ENCODE measurements at places on chromosomes 7 and 10.

GRCh38 chr10:52774600-52775106, 2.1 kb upstream of the MBL2 start:
- DNase-seq, result no peak

DNA sequence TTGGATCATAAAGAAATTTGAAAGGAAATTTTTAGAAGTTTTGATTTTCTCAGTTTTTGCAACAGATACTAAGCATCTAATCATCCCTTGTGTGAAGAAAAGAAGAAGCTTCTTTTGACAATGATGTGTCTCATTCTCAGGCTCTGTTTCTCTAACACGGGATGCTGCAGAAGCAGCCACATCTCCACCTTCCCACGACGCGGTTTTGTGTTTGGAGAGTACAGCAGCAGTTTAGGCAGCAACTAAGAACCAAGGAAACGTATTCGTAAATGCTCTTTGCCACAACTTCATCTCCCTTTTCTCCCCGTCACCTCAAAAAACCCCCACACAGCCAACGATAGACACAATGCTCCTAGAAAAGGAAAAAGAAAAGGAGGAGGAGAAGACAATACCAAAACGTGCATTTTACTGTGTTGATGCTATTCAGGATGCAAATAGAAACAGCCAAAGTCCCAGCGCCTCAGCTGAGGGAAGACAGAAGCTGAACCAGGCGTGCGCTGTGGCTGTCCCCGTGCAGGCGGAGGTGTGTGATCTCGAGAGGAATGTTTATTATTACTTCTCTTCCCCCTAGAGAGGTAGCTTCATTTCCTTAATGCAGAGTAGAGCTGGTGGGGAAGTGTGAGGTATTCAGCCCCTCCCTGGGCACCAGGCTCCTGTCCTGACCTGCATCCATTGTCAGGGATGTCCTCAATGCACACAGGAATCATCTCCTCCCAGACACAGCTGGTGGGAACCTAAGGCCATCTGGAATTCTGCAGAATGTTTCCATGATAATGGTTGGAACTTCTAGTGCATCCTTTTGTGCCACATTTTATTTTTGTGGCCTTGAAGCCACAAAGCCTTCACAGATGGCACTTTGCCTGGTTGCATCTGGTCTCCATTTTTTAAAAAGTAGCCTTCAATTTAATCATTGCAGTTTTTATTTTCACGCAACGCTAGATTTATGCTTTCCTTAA, 174.6 kb upstream of the KLF6 start:
- DNase-seq, result no peak

- DNase-seq, result no peak
Measured at GRCh38 chr7:50174948-50175347, 81.9 kb upstream of the ZPBP start.

DNA sequence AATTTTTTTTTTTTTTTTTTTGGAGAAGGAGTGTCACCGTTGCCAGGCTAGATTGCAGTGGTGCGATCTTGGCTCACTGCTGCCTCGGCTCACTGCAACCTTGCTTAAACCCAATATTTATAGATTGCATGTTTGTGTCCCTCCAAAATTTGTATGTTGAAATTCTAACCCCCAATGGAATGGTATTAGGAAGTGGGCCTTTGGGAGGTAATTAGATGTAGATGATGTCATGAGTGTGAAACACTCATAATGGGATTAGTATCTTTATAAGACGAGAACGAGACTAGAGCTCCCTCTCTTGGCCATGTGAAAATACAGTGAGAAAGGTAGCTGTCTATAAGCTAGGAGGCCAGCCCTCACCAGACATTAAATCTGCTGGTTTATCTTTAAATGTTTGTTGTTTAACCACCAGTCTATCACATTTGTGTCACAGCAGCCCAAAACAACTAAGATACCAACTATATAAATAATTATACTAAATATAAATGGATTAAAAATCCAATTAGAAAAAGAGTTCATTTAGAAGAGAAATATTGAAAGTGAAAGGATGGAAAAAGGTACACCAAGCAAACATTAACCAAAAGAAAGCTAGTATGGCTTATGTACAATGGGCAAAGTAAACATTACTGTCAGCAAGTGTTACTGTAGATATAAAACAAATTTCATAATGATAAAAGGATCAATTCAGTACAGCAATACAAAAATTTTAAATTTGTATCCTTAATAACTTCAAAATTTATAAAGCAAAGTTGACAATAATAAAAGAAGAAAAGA, 9.3 kb downstream of the TCAF1 start:
- no peak for DNase-seq

DNA sequence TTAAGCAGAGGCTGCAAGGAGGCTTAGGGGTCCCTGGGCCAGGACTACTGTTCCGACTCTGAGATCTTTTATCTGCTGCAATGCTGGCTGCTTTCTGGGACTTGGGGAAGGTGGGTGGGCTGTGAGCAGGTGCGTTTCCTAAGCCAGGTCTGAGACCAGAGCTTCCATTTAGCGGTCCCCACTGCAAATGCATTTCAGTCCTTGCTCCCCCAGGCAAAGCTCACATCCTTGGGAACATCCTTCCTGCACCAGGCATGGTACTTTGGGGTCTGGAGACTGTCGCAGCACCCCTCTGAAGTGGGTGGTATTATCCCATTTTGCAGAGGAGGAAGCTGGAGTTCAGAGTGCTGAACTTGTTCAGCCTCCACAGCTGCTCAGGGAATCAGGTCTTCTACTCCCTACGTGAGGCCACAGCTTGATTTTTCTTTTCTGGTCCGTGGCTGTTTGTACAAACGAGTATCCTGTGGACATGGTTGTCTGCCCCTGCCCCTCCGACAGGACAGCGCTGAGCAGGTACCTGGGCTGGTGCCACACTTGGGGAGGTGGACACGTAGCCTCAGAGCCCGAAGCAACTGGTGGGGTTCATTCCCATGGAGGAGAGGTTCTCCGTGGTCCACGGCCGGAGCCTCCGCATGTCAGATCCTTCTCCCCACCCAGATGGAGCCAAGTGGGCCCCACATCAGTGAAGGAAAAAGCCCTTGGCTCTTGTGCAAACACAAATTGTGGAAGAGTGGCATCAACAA, 20.0 kb downstream of the ZMIZ1 start:
- no peak for DNase-seq
